Glutamatergic neuron (in vitro differentiated cells): ENCODE measurements at places on chromosomes 2 and 18.

- no peak for DNase-seq
Observed at GRCh38 chr2:227876300-227876801, 4.9 kb downstream of the DAW1 start.

DNA sequence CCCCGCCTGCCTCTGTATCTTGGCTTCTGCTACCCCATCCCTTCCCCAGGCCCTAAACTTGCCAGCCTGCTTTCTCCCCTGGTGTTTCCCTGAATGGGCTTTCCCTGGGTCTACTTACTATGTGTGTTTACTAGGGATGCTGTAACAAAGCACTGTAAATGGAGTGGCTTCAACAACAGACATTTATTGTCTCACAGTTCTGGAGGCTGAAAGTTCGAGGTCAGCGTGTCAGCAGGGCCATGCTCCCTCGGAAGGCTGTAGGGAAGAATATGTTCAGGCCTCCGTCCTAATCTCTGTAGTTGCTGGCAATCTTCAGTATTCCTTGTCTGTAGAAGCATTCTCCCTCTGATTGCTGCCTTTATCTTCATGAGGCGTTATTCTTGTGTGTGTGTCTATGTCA lies 113.6 kb downstream of the DDX1 start:
- DNase-seq, result no peak

DNA sequence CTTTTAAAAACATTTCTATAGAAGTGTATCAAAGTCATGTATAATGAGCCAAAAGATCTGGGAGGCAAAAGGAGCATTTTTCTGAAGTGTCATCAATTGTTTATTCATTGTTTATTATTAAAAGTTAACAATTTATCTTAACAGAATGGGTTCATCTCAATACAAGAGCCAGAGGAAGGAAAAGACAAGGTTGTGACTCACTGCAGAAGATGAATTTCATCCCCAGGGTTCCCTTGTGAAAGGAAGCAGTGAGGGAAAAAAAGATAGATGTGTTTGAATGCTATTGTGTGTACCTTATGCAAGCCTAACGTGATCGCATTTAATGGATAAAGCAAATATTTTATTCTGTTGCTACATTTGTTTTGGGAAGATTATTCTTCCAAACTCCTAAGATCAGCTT lies 286.3 kb downstream of the PIEZO2 start:
- DNase-seq, result no peak

- DNase-seq, result no peak
Observed at GRCh38 chr18:75065251-75066000, 143.5 kb downstream of the PTGR3 start.

DNA sequence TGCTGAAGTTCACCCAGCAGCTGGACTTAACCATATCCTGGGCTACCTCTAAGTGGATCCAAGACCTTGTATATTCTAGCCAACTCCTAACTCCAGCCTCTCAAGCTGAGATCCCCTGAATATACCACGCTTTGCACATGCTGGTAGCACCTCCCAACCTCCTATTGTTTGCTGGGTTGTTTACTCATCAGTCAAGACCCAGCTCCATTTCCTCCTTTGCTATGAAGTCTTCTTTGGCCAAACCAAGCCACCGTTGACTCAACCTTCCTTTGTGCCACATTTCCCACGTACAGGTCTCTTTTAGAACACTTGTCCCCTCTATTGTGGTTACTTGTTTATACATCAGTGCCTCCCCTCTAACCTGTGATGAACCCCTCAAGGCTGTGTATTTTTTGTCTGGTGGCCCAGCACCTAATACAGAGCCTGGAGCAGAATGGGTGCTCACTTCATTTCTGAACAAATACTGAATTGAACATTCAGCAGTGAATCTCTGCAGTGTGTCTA lies 267.8 kb upstream of the REV1 start:
- no peak for DNase-seq
